ENCODE measurements at places on chromosomes 2 and 18.

DNA sequence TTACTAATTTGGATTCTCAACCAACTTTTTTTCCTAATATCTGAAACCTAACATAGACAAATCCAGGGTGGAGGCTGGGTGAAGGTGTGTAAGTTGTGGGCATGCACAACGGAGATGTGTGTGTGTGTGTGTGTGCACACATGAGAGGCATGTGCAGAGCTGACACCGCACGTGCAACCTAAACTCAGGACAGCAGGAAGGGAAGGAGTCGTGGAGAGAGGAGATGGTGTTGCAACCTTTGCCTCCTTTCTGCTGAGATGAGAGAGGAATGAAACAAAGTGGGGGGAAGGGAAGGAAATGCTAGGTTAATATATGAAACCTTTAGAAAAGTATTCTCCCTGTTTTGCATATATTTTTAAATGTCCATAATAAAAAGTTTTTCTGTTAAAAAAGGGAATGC is 64.7 kb downstream of the KCTD1 start:
- DNase-seq = no peak

DNA sequence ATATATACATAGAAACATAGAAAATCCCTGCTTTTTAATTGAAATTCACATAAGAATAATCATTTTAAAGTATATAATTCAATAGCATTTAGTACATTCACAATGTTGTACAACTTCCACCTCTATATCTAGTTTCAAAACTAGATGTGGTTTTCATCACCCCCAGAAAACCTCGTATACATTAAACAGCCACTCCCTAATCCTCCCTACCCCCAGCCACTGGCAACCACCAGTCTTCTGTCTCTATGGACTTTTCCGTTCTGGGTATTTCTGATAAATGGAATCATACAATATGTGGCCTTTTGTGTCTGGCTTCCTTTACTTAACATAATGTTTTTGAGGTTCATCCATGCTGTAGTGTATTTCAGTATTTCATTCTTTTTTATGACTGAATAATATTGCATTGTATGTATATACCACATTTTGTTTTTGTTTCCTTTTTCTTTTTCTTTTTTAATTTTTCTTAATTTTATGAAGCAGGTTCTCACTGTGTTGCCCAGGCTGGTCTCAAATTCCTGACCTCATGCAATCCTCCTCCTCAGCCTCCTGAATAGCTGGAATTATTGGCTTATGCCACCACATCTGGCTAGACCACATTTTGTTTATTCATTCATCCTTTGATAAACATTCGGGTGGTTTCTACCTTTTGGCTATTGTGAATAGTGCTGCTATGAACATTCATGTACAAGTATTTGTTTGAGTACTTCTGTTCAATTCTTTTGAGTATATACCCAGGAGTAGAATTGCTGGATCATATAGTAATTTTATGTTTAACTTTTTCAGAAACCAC is 50.6 kb upstream of the RNF152 start:
- DNase-seq = no peak

DNA sequence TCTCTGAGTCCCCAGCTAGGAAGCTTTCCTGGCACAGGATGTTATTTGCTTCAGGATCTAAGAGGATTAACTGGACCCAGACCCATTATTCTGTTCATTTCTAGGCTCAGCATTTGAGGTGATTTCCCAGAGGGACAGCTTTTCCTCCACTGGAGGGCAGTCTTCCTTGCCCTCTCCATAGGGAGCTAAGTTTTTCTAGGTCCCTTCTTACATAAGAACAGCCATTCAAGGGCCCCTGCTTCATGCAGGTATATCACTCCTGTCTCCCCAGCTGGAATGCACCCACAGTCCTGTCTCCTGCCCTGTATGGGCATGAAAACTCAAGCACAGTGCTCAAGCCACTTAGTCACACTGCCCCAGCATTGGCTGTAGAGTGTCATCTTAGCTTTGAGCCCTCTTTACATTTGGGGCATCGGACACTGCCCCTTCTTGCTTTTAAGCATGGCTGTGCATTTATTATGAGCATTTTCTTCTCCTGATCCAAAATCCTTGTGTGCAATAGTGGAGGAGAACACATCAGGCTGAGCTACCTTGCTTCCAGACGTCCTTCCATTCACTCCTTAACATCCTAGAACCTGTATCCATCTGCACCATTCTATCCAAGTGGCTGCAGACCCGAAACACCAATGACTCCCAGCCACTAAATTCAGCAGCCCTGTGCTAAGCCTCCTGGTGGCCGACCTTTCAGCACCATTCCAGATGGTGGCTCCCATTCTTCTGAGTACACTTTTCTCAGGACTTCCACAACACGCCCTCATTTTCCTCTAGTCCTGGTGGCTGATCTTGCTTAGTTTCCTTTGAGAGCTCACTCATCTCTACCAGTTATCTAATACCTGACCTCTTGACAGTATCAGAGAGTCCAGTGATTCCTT is 80.0 kb downstream of the COPS8 start:
- peak; percentile 58 for DNase-seq

DNA sequence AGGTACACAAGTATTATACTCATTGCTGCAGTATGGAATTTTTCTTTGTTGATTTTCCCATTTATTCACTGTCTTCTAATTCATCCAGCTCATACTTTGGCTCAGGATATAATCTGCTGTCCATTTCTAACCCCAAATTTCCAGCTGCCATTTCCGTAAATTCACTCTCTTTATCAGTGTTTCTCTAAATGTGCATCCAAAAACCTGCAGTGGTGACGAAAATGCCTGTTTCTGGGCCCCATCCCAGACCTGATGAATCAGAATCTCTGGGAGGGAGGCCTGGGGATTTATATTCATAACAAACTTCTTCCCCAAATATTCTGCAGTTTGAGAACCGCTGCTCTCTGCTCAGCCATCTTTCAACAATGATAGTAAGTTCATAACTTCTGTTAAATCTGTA is 86.6 kb downstream of the VWC2L start:
- no peak for DNase-seq

- no peak for DNase-seq
Measured at GRCh38 chr2:7674606-7675005, 757.4 kb downstream of the RNF144A start.

- no peak for DNase-seq
Measured at GRCh38 chr2:98122524-98122923, 35.6 kb downstream of the VWA3B start.
